ENCODE measurements at places on chromosomes 3 and 15.

DNA sequence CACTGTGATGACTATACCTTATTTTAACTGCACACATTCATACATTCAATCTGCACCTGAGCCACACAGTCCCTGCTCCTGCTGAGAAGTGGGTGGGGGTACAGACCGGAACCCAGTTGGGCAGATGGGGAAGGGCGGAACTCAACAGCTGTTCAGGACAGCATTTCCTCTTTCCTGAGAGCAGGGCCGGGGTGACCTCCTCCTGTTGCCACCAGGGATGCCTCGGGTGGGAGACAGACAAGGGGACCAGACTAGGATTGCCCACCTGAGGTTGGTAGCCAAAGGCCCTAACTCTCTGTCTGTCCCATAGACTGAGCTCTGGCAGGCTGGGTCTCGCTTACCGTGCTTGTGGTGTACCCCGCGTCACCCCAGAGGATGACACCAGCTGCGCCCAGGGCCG lies 3.9 kb downstream of the HYAL2 start:
- DNase-seq = no peak

DNA sequence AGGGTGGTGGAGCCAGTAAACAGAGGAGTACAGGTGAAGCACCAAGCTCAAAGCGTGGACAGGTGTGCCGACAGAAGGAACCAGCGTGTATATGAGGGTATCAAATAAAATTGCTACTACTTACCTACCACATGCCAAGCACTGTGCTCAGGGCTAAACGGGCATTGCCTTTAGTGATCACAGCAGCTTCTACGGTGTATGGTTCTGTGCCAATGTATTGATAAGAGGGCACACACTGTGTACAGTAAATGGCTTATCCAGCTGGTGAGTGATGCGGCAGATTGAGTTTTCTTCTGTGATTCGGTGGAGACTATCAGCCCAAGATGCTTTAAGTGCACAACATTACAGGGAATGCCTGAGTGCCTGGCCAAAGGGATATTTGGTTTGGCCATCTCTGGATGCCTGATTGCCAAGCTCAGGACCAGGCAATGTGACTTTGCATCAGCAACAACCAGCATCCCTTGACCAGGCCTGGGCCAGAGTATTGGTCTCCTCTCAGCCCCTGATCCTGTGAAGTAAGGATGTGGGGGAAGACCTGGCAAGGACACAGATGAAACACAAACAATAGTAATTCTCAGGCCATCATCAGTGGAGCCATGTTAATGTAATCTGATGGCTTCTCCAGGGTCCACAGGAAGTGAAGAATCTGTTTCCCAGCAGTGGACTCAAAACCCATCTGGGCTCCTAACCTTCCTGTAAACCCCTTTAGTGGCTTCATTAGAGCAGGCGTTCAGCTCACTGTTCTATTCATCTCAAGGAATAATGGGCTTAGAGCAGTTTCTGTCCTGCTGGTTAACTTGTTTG lies 14.1 kb downstream of the STARD5 start:
- no peak for DNase-seq

DNA sequence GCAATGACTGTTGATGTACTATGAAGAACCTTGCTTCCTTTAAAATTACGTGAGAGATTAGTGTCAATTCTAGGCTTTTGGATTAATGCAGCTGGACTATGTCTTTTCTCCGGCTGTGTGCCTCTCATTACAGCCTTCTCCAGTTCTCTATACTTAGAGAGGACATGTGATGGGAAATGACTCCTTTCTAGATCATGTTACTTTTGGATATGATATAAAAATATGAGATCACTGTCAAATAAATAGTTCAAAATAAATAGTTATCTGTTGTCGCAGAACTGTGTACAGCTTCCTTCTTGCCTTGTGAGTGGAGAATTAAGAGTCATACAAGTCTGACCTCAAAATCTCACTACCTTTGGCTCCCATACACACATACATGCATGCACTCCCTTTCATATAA lies 592.4 kb downstream of the DIPK2A start:
- no peak for DNase-seq

- peak; percentile 43 for DNase-seq
Observed at GRCh38 chr15:76310475-76311099, 682 bp downstream of the ETFA start.

GRCh38 chr15:99963096-99963825 lies 230.0 kb upstream of the LYSMD4 start:
- no peak for DNase-seq
